ENCODE measurements at places on chromosomes 7 and 10.

GRCh38 chr10:107966826-107967225 lies 802.3 kb upstream of the SORCS1 start:
- no peak for DNase-seq

DNA sequence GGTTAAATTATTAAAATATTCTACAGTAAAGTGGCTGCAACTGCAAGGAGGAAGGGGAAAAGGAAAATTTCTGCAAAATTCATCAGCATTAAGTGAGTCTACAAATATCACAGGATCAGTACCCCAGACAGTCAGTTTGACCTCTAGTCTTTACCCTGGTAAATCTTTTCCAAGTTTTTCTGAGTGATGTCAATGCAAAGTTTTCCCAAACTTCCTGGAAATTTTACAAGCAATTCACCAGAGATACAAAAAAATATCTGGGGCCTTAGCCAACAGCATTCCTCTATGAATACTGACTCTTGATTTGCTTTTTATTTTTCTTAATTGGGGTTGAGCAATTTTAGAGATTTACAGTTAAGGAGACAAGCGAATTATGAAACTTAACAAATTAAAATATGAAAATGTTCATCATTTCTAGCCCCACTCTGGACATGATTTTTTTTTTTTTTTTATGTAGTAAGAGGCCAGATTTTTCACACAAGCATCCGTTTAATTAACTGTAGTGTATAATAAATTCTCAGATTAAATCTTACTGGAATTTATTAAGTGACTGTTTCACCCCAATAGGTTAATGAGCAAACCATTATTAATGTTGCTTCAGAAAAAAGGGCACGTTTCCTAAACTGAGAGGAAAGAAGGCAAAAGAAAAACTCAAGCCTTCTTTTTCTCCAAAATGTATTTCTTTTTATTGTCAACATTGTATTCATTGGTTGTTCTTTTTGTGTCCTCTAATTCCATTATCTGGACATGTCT lies 539.5 kb upstream of the FZD8 start:
- DNase-seq: no peak

DNA sequence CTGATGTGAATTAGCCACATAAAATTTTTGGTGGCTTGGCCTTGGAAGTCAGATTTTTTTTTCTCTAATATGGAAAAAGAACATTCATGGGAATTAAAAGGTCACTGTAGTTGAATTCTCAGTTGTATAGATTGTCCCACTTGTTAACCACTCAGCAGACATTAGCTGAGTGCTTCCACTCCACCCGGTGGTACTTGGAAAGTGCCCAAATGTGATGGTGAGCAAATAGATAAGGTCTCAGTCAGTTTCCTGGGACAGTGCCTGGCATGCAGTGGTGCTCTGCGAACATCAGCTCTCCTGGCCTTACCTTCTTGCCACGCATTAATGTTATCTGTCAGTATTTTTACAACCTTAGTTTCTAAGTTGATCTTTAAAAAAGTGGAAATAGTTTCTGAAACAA lies 1.4 kb downstream of the ATP5F1C start:
- no peak for DNase-seq

- DNase-seq: no peak
Measured at GRCh38 chr10:120174491-120174890, 282.0 kb downstream of the SEC23IP start.

DNA sequence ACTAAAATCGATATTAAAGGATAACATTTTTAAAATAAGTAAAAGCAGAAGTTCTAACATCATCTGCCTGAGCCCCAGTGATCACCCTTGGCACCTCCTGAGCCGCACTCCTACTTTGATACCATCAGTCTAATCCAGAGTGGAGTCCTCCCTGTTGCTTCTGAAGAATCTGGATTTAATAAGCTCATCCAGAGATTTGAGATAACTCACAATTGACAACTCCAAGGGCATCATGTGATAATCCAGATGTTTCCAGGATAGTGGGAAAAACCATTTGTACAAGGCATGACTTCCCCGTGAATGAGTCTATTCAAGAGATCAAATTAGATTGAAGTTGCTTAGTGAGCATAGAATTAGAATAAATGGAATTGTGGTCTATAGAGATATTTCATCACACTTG lies 475.8 kb upstream of the C7orf33 start:
- no peak for DNase-seq

DNA sequence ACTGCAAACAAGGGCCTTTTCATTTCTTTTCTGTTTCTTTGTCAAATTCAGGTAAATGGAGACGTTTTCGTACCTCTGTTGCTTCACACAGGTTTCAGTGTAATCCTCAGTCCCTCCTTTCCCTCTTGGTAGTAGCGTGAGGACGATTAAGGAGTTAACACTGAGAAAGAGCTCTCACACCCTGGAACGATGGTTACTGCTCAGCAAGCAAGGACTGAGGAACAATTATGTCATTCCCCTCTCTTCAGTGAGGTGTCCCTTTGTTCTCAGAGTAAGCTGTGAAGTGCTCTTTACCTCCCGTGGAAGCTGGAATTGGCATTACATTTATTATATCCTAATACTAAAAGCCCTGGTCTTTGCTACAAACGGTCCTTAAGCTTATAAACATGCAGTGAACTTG lies 95.9 kb downstream of the FANK1 start:
- DNase-seq: no peak

DNA sequence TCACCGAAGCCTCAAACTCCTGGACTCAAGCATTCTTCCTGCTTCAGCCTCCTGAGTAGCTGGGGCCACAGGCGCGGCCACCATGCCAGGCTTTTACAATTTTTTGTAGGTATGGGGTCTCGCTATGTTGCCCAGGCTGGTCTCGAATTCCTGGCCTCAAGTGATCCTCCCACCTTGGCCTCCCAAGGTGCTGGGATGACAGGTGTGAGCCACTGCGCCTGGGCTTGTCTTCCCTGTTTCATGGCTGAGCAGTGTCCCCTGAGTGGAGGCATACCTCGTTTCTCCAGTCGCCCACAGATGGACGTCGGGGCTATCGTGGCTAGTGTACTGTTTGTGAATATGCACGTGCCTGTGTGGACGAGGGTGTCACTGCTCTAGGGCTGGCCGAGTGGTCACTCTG lies 11.3 kb downstream of the INPP5A start:
- no peak for DNase-seq

GRCh38 chr10:58955615-58956014 lies 220.8 kb upstream of the PHYHIPL start:
- DNase-seq: no peak

DNA sequence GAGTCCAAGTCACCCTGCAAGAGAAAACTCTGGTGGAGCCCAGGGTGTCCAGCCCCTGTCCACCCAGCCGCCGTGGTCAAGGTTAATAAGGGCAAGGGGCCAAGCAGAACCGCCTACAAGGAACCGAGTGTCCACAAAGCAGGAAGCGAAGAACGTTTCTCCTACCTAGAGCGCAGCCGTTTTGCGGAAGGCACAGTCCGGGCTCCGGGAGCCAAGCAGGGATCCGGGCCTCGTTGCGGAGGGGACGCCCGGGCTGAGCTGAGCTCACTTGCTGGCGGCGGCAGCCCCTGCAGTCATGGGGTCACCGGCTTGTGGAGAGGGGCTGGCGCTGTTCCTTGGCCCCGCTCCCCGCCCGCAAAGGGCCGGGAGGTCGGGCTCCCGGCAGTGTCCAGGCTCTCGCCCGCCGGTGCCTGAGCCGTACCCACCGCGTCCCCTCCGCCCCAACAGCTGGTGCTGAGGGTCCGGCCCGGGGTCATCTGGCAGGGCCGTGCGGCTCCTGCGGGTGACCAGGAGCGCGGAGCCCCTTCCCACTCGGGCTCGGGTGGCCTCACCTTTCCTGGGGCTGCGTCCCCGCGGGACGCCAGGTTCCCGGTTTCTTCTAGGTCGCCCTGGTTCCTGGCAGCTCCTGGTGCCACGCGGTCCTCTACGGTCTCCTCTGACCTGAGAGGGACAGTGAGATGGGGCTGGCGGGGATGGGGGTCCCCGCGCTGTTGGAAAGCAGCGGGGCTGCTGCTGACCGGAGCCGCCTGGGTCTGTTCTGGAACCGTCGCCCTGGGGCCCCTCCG lies 14.0 kb upstream of the ZNF273 start:
- no peak for DNase-seq

DNA sequence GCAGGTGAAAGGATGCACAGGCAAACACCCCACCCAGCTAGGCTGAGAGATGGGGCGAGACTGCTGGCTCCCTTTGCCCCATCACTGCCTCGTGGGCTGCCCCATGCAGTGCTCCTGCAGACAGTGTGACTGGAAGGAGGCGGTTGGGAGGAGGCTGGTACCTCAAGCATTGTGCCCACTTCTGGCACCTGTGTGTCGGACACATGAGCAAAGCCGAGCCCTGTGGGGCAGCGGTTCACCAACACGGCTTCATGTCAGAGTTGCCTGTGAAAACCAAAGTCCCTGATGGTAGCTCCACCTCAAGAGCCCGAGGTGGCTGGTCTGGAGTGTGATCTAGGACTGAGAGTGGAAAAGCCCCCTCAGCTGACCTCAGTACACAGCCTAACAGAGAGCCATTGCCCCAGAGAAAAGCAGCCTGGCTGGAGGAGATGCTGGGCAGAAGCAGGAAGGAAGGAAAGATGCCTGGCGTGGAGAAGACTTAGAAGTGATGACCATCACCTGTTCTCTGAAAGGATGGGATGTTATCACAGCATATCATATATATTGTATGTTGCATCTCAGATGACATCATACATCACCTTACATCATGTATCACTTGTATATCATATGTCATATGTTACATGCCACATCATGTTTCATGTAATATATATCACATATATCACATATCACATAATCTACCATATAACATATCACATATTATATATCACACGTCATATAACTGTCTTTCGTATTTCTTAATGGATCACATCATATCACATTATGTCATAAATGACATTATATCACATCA lies 75.6 kb downstream of the ADCY1 start:
- no peak for DNase-seq

GRCh38 chr7:74199551-74200355 lies 10.1 kb upstream of the LAT2 start:
- no peak for DNase-seq

DNA sequence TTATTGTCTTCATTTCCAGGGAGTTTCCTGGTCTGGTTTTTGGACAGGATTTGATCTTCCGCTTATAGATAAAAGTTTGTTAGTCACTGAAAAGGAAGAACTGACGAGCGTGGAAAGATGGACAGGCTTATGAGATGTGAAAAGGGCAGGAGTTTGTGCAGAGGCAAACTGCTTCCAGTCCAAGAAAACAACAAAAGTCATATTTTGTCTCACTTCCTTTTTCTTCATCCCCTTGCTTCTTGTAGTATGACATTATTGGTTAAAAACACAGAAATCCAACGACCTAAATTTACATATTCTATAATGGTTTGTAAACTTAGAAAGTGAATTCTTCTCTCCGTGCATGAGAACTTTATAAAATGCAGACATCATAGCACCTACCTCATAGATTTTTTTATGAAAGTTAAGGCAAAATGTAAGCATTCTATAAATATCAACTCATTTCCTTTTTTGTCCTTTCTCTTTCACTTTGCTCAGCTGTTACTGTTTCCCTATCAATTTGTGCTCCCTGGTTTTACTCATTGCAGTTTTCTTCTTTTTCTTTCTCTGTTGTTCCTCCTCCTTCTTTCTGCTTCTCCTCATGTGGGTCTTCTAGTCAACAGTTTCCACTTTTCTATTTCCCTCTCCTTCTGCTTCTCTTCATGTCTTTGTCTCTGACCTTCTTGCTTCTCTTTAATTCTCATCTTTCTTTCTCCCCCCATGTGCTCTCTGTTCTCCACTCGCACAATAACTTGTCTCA lies 370.2 kb downstream of the ARL4A start:
- DNase-seq: no peak

- no peak for DNase-seq
Measured at GRCh38 chr7:134660242-134660785, 13.7 kb downstream of the BPGM start.

DNA sequence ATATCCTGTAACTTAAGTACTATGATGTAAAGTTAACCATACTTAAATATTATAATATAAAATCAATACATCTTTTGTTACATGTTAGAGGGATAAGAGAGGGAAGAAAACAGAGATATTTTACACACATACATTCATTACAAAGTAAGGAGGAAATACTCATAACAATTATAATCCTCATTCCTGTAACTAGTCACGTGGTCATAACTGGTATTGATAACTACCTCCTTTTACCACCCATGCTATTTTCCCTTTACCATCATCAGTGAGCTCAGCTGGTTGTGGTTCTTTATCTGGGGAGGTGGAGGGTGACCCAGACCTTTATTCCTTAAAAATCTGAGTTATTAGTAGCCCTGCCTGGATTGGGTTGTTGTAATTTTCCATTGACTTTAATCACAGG lies 8.3 kb downstream of the GIMAP8 start:
- DNase-seq: no peak

GRCh38 chr7:18387191-18387735 lies 108.3 kb upstream of the HDAC9 start:
- DNase-seq: no peak

DNA sequence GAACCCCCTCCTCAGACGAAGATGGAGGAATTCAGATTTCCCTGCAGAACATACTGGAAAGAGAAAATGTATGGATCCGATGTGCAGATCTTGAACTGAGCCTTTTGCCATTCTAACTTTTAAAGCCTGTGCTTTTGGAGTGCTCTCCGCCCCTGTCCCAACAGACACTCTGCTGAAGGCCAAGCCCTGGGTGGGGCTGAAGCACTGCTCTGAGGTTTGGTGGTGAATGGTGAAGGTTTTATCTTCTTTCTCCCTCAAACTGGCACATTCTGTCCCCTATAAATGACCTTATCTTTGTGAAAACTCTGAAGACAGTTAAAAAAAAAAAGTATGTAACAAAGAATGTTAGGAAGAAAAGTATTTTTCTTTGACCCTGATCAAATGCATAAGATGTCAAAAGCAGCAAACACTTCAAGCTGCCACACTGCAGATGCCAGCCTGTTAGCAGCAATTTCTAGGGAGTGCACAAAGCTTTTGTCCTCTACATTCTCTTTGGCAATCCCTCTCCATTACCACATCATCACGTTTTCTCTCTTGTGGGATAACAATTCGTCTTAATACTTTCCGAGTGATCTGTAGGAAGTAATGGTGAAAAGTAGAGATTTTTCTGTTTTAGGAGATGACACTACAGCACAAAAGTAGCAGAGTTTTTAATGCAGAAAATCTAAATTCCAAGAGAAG lies 137.3 kb upstream of the CCDC6 start:
- DNase-seq: no peak

- no peak for DNase-seq
Measured at GRCh38 chr10:118101501-118101900, 54.8 kb upstream of the RAB11FIP2 start.

DNA sequence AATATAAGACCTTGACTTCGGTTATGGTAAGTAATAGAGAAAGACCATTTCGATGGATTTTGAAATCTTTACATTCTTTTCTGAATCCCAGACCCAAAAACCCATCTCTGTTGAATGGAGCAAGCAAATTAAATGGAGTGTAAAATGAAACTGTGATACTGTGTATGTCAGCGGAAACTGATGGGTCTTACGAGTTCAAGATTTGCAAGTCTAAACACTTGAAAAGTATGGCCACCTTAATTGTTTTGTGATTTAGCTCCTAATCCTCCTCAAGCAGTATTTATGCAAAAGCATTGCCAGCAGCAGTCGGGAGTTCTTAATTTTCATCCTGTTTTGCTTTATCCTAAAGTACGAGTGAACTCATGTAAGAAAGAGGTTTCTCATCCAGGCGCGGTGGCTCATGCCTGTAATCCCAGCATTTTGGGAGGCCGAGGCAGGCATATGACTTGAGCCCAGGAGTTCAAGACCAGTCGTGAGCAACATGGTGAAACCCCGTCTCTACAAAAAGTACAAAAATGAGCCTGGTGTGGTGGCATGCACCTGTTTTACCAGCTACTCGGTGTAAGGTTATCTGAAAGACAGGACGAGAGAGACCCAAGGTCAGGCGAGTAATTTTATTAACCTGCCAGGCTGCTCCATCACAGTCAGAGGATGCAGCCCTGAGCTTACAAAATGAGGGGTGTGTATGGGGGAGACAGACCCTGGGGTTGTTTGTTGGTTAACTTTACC lies 5.8 kb upstream of the DHTKD1 start:
- no peak for DNase-seq

- no peak for DNase-seq
Measured at GRCh38 chr10:12984165-12984747, 17.3 kb downstream of the CCDC3 start.

Data from naive thymus-derived CD4-positive, alpha-beta T cell (primary cell).